Naive thymus-derived CD4-positive, alpha-beta T cell (primary cell): ENCODE measurements at places on chromosomes 6 and 20. TPM values are rescaled to one million over a fixed set of nuclear protein-coding genes. Genes with fewer than 3 reads are reported as not detected.

GRCh38 chr20:584161-584970 is 25.7 kb downstream of the TCF15 start:
- no peaks in the 10 kb centered on the region for H3K27me3 ChIP-seq
- no peak overlapping the region for H3K27ac ChIP-seq
- no peak overlapping the region for H3K4me3 ChIP-seq
- H3K36me3 ChIP-seq = no peaks in the 10 kb centered on the region

DNA sequence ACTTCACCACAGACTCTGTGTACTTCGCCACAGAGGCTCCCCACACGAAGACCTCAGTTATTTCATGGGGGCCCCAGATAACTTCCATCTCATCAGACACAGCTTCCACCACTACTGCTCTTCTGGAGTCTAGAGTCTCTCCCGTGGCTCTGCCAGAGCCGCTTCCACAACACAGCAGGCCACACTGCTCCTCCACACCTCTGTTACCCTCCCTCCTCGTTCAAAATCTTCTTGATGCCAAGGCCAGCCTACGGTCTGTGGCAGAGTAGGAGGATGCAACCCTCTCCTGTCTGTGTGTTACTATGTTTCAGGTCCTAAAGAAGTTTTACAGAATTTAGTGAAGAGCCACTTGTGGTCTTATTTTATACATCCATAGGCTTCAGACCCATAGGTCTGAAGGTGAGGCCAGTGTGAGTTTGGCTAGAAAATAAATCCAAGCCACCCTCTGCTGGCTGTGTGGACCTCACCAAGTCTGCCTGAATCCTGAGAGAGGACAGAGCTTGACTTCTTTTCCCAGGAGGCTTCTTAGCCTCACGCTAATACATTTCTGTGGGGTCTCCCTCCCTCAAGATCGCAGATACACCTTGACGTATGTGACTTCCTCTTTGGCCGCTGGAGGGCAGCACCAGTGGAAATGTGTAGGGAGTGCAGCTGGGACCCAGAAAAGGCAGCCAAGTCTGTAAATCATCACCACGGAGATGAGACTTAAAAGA is 197.7 kb downstream of the FAXC start:
- DNase-seq = no peak
- no peaks in the 10 kb centered on the region for H3K4me1 ChIP-seq
- H3K27ac ChIP-seq = no peak overlapping the region
- no peaks in the 10 kb centered on the region for H3K27me3 ChIP-seq
- H3K4me3 ChIP-seq = no peak overlapping the region
- no peaks in the 10 kb centered on the region for H3K36me3 ChIP-seq

GRCh38 chr6:40668203-40668602 is 81.0 kb upstream of the LRFN2 start:
- no peaks in the 10 kb centered on the region for H3K36me3 ChIP-seq
- H3K27ac ChIP-seq = no peak overlapping the region
- DNase-seq = no peak
- no peaks in the 10 kb centered on the region for H3K27me3 ChIP-seq
- H3K4me3 ChIP-seq = no peak overlapping the region
- no peaks in the 10 kb centered on the region for H3K4me1 ChIP-seq

DNA sequence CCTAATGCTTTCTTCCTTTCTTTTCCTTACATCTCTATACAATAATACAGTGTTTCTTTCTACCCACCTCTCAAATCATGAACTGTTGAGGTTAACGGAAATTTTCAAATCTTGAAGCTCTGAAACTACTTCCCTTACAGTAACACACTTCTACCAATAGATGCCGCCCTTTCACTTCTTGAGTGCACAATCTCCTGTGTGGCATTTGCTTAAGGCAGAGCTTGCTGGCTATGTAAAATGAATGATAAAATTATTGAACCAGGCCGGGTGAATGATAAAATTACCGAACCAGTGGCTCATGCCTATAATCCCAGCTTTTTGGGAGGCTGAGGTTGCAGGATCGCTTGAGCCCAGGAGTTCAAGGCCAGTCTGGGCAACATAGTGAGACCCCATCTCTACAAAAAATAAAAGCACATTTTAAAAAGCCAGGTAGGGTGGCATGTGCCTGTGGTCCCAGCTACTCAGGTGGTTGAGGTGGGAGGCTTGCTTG is 56.8 kb downstream of the KCNS1 start:
- H3K36me3 ChIP-seq = peaks cover 34% of the 10 kb centered on the region
- H3K27me3 ChIP-seq = no peaks in the 10 kb centered on the region
- DNase-seq = peak; percentile 60
- peaks cover 23% of the 10 kb centered on the region for H3K4me1 ChIP-seq

- H3K4me1 ChIP-seq = no peaks in the 10 kb centered on the region
- H3K4me3 ChIP-seq = no peak overlapping the region
- H3K27ac ChIP-seq = no peak overlapping the region
- H3K27me3 ChIP-seq = no peaks in the 10 kb centered on the region
- DNase-seq = no peak
Measured at GRCh38 chr20:21921251-21921650, 215.8 kb downstream of the PAX1 start.

DNA sequence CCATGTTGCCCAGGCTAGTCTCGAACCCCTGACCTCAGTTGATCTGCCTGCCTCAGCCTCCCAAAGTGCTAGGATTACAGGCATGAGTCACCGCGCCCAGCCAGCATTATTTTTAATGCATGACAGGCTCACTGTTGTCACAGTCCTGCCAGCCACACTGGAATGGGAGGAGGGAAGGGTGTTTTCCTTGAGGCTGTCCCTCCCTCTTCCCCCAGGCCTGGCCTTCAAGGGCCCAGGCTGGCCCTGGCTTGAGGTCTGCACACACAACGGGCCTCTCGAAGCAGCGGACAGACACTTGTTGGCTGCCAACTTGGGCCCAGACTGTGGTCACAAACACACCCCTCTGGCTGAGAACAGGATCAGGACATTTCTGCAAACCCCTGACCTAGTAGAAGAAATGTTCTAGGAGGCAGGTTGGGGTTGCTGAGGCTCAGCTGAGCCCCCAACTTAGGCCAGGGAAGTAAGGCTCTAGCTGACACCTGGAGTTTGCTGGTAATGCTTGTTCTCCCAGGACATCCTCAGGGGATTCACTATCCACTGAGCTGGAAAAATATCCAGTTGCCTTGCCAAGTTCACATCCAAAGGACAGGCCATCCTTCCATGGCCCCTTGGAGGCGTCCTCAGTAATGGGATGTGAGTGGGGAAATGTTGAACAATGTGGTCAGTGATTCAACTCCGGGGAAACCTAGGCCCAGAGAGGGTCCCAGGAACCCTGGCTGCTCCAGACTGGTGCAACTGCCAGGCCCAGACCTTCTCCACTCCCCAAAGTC is 9.9 kb downstream of the SNTA1 start:
- no peaks in the 10 kb centered on the region for H3K27me3 ChIP-seq
- no peak for DNase-seq
- H3K36me3 ChIP-seq = no peaks in the 10 kb centered on the region
- no peaks in the 10 kb centered on the region for H3K4me1 ChIP-seq

GRCh38 chr6:101393251-101393828 is at the start of gene GRIK2:
TSS of gene GRIK2 (plus strand) at chr6:101393708.
- no peak within 1 kb of the TSS for H3K4me3 ChIP-seq
- no peaks in the 10 kb centered on the region for H3K4me1 ChIP-seq
- no peaks in the 10 kb centered on the region for H3K27me3 ChIP-seq

Gene GINS1
- polyA plus RNA-seq = 1.1 TPM
